ENCODE measurements at places on chromosomes 7 and 10.

GRCh38 chr7:45092931-45093235 lies 4.1 kb upstream of the NACAD start:
- no peak for DNase-seq

- DNase-seq = no peak
Observed at GRCh38 chr10:86782701-86783418, 26.4 kb downstream of the BMPR1A start.

- DNase-seq = no peak
Observed at GRCh38 chr7:43689115-43689514, 40.2 kb downstream of the COA1 start.

- DNase-seq = no peak
Observed at GRCh38 chr10:93255546-93255945, 181.9 kb downstream of the CYP26A1 start.

- DNase-seq = peak; percentile 54
Observed at GRCh38 chr7:155296788-155297516, 726 bp upstream of the INSIG1 start.

DNA sequence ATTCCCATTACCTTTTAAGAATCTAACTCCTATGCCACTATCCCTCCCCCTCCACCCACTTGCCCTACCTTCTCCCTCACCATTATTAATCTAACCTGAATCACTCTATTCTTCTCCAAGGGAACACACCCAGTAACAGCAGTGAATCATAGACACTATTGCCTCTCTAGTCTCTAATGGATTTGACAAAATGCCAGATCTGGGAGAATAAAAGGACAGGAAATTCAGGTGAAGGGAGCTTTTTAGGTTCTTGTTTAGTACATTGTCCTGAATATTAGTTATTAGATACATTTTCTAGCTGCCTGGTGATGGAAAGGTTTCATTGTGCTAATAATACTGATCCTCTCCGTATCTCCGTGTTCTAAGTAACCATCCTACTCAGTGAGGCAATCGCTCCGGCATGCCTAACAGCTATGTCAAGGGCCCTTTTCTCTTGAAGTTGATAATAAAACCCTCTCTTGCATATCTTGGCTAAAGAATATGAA lies 4.1 kb upstream of the SFR1 start:
- DNase-seq = no peak

- DNase-seq = peak; percentile 36
Observed at GRCh38 chr10:100303724-100304319, 17.3 kb upstream of the BLOC1S2 start.

DNA sequence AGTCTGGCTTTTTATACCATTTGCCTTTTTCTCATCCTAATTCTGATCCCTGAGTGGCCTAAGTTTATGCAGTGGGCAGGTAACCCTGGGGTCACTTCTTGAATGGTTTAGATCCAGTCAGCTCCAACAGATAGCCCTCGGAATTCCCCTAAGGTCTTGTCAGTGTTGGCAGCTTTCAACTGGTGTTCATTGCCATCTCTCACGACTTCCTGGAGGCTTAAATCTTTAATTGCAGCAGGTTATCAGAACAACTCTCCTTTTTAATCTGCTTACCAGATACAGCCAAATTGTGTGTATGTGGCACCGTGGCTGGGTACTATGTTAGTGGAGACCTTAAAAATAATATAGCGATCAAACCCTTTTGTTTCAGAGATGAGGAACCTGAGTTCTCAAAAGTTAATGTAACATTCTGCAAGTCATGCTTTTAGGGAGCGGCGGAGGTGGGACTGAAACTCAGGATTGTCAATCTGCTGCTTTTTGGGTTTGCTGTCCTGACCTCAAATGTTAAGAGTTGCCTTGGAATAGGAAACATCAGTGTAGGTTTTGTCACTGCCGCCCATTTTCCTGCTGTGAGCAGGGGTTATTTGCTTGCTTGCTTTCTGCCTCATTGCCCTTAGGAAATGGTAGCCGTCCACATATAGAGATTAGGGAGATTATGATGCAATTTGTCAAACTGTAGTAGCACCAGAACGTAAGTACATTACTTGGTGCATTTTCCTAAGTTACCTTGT lies 818 bp downstream of the DLD start:
- peak; percentile 9 for DNase-seq

DNA sequence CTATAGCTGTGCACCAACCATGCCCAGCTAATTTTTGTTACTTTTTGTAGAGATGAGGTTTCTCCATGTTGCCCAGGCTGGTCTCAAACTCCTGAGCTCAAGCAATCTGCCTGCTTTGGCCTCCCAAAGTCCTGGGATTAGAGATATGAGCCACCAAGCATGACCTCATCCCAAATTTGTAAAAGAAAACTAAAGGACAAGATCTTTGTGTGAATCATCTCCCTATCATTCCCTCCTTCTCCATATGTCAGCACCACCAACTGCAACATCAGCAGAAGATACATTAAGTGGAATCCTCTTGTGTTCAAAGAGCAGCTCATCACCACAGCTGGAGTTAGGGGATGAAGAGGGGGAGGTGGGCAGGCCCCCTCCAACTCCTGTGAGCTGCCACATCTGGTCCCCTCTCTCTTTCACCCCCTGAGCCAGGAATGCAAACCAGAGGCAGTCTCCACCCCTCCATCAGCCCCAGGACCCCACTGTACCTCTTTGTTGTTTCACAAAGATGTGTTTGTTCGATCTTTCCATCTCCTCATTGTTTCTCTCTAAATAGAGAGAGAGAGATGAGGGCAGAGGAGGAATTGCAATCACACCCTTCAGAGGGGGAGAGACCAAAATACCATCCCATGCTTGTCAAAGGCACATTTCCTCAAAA lies 47.3 kb upstream of the PIP4K2A start:
- DNase-seq = no peak

GRCh38 chr7:64626083-64626469 lies 39.9 kb upstream of the ZNF107 start:
- DNase-seq = no peak

DNA sequence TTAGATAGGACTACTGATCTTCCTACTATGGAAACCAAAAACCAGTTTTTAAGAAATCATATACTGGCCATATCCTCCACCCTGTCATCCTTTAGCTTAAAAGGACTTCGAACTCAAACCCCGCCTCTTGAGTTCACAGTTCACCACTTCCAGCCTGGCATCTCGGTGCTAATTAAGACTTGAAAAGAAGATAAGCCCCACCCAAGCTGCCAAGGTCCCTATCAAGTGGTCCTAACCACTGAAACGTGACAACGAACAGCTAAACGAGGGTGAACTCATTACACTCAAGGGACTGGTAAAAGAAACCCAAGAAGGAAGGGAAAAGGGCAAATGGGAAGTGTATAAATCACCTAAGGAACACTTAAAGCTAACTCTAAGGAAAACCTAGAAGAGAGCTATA lies 16.1 kb downstream of the COL17A1 start:
- DNase-seq = no peak

GRCh38 chr7:106982415-106982814 lies 62.1 kb upstream of the PRKAR2B start:
- DNase-seq = no peak

DNA sequence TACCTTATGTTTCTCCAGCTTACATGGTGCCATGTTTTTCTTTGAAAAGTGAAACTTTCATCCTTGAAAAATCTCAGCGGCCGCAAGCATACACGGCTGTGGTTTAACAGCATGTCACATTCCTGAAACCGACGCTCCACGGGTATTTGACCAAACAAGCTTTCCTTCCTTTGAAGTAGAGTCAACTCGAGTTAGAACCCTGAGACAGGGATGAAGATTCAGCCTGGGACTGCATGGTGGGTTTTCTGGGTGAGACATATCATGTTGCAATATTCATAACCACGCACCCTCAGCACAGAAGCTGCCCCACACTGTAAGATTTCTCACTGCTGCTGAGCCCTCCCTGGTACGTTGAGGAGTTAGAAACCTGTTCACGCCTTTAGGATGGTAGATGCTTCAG lies 8.1 kb downstream of the CYP26A1 start:
- no peak for DNase-seq

GRCh38 chr10:86868353-86868752 lies 89.1 kb downstream of the MMRN2 start:
- no peak for DNase-seq

DNA sequence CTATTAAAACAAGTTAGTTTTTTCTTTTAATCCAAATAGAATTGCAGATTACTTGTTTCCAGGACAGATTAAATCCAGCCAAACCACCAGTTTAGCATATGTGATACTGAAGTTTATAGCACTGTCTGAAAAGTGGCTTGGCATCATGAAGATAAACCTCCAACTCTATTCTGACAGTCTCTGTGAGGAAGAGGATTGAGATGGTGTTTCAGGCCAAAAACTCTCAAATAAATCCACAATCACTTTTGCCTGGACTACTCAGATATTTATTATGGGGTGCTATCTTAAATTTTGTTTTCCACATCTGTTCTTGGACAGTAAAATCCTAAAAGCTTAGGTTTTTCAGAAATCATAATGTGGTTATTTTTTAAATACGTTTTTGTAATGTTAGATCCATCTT lies 161.7 kb upstream of the SEMA3C start:
- DNase-seq = no peak

DNA sequence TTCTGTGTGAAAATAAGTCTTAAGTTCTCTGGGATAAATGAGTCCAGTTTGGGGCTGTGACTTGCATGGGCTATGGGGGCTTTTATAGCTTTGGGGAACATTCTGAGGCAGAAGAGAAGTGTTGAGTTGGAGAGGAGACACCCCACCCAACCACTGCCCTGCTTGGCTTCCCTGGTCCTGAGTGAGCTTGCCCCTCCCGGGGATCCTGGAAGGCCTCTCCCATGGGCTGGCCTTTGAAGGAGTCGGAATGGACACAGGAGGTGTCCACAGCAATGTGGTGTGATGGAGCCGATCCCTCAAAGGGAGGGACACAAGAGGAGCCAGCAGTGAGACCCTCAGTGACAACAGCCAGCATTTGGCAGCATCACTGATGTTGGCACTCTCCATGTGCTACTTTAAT lies 89.8 kb downstream of the GLRX3 start:
- no peak for DNase-seq

GRCh38 chr7:21767300-21767900 lies 178.3 kb downstream of the CDCA7L start:
- DNase-seq = peak; percentile 3

GRCh38 chr7:71120096-71120495 lies 11.8 kb upstream of the GALNT17 start:
- DNase-seq = no peak

DNA sequence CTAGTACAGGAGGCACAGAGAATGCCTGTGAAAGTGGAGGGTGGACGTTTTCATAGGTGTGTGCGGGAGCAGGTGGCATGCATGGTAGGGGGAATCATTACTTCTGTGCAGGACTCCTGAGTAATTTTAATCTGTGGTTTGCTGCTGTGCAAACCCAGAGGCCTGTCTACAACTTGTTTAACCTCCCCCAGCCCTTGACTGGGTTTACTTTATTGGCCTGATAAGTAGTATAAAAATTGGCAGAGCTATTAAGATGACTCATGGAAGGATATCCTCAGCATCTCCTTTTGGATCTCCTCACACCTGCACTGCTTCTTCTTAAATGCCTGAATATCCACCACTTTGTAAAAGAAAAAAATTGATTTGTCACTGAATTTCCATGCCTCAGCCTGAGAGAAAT lies 104.8 kb downstream of the AUTS2 start:
- no peak for DNase-seq

DNA sequence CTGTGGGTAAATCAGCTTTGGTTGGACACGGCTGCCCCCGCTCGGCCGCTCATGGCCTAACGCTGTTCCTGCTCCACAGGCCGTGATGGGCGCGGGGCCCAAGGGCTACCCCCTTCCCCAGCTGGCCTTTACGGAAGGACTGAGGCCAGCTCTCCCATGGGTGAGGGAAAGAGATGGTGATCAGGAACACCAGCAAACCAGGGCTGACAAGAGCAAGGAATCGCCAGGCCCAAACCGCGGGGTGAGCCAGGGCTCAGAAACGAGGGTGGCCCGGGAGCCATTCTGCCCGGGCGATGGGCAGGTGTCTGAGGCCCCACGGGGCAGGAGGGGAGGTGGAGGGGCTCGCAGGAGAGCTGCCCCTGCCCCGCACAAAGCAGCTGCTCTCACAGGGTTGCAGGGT lies 26.6 kb downstream of the GPER1 start:
- no peak for DNase-seq
